Right lung (tissue), 10 donors: ENCODE measurements at places on chromosomes 2 and 18. TPM values are rescaled to one million over a fixed set of nuclear protein-coding genes. Genes with fewer than 3 reads are reported as not detected.
A peak's percentile ranks its signal among the peaks of the same experiment; 100 is the strongest.

DNA sequence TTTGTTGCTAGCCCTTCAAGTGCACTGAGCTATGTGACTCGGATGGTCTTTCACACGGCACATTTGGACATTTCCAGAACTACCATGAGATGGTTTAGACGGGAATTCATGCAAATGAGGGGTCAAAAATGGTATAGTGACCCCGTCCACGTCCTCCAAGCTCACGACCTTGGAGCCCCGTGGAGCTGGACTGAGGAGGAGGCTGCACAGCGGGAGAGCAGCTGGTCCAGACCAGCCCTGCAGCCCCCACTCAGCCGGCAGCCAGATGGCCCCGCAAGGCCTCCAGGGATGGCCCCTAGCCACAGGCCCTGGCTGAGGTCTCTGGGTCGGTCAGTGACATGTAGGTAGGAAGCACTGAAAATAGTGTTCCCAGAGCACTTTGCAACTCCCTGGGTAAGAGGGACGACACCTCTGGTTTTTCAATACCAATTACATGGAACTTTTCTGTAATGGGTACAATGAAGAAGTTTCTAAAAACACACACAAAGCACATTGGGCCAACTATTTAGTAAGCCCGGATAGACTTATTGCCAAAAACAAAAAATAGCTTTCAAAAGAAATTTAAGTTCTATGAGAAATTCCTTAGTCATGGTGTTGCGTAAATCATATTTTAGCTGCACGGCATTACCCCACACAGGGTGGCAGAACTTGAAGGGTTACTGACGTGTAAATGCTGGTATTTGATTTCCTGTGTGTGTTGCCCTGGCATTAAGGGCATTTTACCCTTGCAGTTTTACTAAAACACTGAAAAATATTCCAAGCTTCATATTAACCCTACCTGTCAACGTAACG, 88.8 kb downstream of the EPAS1 start:
- DNase-seq: no peak

DNA sequence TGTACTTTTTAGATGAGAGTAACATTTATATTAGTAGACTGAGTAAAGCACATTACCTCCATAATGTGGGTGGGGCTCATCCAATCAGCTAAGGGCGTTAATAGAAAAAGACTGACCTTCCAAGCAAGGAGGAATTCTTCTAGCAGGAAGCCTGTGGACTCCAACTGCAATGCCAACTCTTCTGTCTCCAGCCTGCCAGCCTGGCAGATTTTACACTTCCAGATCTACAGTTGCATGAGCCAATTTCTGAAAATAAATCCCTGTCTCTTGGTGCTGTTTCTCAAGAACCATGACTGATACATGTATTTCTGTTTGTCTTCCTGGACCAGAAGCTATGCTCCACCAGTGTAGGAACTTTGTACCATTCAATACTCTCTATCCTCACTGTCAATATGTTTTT, 69.0 kb upstream of the LMAN1 start:
- DNase-seq: no peak

GRCh38 chr2:204453730-204454167, 91.5 kb upstream of the PARD3B start:
- DNase-seq: peak; percentile 62

GRCh38 chr2:128215897-128216642, 102.6 kb downstream of the HS6ST1 start:
- DNase-seq: no peak

Gene SNRNP27
- polyA plus RNA-seq: 73.7 TPM

DNA sequence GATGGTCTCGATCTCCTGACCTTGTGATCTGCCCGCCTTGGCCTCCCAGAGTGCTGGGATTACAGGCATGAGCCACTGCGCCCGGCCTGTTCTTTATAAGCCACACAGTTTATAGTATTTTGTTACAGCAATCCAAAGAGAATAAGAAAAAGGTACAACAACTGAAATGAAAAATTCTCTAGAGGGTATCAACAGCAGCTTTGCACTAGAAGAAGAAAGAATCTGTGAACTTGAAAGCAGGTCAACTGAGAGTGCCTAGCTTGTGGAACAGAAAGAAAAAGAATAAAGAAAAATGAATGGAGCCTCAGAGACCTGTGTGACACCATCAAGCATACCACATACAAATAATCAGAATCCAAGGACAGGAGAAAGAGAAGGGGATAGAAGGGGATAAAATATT, 66.8 kb upstream of the CTLA4 start:
- no peak for DNase-seq

Gene TUBB8B
- 1.2 TPM for polyA plus RNA-seq

DNA sequence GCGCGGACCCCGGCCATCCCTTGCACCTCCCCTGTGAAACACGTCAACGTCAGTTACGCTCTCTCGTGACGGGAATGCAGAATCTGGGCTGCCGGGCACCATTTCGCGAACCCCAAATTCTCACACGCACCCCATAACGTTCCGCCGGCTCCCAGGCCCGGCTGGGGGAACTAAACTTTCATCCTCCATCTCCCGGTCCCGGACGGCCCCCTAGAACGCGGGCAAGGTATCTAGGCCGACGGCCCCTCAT, 544 bp downstream of the DNAJC27 start:
- DNase-seq: no peak

DNA sequence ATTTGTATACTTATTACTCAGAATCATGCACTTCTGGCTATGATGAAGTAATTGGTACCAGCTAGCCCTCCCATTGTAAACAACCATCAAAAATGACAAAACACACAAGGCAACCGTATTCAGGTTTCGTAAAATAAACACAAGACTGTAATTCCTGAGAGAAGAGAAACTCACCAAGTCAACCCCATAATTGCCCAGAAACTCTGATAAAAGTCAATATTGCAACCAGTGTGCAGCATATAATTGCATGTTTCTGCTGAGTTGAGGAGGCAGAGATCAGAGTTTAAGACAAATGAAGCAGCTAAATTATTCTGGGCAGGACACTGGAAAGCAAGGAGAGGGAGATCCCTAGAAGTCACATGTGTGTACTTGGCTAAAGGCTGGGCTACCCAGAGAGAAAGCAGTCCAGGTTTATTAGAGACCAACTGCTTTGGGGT, 90.3 kb downstream of the ROCK2 start:
- DNase-seq: no peak

Gene METTL4
- polyA plus RNA-seq: 22.6 TPM

DNA sequence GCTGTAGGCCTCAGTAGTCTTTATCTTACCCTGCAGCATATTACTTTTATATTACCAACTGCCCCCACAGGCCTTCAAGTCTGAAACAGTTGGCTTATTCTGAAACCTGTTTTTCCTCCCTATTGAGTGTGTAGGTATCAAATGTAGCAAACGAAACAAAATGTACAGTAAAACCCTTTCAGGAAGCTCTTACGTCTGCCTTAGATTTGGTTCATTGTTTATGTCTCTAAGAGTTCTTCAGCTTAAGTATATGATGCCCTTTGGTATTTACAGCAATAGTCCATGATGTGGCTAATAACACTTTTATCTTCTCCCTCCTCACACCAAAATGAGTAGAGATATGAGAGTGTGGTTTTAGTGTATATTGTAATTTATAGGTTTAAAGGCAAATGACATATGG, 108.8 kb downstream of the DOCK10 start:
- no peak for DNase-seq
